ENCODE measurements at places on chromosomes 6 and 20.
A peak's percentile ranks its signal among the peaks of the same experiment; 100 is the strongest.

GRCh38 chr20:63530788-63531160, 6.4 kb downstream of the PTK6 start:
- no peak for DNase-seq

DNA sequence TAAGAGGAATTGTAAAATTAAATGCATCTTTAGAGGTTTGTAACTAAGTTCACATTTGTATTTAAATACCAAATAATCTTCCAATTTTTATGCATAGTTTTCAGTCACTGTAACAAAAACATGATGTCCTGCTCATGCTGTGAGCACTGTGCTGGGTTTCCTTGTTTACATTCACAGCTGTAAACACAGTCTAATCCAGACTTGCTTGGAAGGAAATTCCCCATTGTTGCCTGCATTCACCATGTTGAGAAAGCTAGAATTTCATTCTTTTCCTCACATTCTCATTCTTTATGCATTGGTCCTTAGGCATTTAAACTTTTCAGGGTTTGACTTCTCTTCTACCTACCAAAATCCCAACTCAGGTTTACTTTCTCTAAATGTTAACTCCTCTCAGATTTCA, 242.0 kb upstream of the TBX18 start:
- no peak for DNase-seq

DNA sequence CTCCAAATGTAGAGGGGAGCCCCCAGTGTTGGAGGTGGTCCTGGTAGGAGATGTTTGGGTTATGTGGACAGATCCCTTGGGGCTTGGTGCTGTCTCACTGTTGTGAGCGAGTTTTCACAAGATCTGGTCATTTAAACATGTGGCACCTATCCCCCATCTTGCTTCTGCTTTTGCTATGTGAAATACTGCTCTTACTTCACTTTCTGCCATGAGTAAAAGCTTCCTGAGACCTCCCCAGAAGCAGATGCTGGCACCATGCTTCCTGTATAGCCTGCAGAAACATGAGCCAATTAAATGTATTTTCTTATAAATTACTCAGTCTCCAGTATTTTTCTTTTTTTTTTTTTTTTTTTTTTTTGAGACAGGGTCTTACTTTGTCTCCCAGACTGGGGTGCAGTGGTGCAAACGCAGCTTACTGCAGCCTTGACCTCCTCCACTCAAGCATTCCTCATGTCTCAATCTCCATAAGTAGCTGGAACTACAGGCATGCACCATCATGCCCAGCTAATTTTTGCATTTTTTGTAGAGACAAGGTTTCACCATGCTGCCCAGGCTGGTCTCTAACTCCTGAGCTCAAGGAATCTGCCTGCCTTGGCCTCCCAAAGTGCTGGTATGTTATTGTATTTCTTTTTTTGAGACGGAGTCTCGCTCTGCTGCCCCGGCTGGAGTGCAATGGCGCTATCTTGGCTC, 177.1 kb downstream of the ALDH8A1 start:
- no peak for DNase-seq

DNA sequence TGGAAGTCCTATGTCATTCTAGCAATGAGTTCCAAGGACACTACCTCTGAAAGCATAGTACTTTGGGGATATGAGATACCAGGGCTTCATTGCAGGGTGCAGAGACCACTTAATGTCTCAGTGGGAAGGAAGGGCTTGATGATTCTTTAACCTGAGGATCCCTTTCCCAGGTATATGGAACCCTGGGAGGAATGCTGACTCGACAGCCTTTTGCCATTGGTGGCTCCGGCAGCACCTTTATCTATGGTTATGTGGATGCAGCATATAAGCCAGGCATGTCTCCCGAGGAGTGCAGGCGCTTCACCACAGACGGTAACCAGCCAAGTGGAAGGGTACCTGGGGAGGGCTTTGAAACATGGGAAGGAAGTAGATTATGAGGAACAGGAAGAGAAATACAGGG, 4.2 kb downstream of the PSMB9 start:
- no peak for DNase-seq

GRCh38 chr20:22584922-22585785, 782 bp upstream of the FOXA2 start:
- peak; percentile 93 for DNase-seq

- DNase-seq = no peak
Observed at GRCh38 chr6:35647400-35647799, 41.3 kb downstream of the FKBP5 start.

DNA sequence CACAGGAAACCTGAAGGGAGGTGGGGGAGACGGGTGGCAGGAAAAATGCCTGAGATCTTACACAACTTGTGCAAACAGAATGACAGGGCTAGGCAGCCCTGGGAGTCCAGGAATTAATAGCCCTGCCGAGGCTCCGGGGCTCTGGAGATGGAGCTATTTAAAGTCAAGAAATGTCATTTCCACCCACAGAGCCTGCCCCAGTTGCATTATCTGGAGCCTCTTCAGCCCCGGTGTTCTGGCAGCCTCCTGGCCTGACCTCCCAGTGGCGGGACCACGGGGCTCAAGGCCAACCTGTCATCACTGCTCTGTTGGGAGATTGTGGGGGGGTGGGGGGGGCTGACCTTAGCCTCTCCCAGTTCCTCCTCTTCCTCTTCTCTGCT, 28.5 kb upstream of the SCUBE3 start:
- no peak for DNase-seq

- DNase-seq = peak; percentile 58
Observed at GRCh38 chr6:7805850-7806214, 79.9 kb downstream of the BMP6 start.

DNA sequence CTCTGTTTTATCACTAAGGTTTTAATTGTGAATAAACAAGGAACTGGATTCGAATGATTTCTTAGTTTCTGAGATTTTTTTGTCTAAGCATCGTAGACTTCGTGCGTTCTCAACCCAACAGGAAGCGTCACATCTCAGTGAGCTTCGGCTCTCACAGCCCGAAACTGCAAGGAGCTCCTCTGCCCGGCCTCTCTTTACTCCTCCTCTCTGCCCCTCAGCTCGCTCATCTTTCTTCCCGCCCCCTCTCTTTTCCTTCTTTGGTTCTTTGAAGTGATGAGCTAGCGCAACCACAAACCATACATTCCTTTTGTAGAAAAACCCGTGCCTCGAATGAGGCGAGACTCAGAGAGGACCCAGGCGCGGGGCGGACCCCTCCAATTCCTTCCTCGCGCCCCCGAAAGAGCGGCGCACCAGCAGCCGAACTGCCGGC, 480 bp upstream of the NT5E start:
- no peak for DNase-seq

DNA sequence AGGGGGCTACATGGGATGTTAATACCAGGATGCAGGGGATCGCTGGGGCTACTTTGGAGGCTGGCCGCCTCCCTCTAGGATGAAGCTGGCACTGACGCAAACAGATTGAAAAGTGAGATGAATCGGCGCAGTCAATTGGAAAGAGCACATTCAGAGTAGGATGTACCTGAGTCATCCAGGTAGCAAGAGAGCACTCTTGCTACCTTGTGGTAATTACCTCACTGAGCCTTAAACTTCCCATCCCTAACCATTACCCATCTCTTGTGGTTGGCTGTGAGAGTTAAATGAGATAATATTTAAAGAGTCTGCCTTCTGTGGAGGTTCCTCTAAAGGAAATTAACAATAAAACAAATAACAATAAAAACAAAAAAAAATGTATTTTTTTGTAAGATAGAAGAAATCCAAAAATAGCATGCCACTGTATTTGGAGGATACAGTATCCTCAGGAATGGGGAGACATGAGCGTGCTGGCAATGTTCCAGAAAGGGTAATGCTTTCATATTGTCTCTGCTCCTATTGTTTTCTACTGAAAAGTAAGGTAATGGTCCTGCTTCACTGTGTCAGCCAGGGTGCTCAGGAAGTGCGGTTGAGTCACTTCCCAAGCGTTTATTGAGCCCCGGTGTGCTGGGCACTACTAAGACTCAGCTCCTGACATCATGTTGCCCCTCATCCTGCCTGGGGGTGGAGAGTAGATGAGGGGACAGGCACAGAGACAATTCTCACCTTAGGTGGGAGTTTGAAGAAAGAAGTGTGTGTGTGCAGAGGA, 301.1 kb downstream of the EYA4 start:
- no peak for DNase-seq

- no peak for DNase-seq
Observed at GRCh38 chr20:46779831-46780230, 70.4 kb downstream of the SLC2A10 start.

DNA sequence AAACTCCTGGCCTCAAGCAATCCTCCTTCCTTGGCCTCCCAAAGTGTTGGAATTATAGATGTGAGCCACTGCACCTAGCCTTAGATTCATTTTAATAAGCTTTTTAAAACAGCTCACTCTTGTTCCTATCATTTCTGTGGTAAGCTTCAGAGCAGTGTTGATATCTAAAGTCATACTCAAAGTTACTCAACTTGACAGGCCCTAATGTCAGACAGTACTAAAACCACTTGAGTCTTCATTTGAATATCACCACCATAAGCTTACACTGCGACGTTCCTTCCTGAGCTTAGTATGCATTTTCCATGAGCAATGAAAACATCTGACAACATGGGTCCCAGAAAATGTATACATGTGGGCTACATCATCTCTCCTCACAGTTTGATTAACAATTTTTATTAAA, 6.0 kb downstream of the FUCA2 start:
- DNase-seq = no peak

DNA sequence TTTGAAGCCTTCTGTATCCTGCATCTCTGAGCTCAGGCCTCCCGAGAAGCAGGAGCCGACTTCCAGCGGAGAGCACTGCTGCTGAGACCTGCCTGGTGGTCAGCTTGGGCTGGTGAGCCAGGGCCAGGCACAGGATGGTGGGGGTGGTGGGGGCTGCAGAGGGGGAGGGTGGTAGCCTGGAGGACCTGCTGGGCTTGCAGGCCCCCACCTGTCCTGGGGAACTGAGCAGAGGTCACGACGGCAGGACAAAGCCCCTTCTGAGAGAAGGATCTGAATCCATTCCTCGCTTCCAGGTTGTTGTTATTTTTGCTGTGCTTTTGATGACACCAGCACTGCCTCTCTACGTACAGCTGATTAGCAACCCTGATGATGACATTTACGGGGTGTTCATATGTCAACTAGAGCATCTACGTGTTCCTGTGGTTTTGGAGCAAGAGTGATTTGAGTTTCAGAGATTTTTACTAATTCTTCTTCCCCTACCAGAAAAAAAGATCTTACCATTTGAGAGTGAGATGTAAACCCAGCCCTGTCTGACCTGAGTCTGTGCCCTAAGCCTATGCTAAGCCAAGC, 35.7 kb upstream of the CD93 start:
- DNase-seq = no peak

GRCh38 chr6:4486568-4487315, 289.5 kb upstream of the CDYL start:
- no peak for DNase-seq

GRCh38 chr6:5082487-5083306, 2.4 kb upstream of the PPP1R3G start:
- no peak for DNase-seq

- no peak for DNase-seq
Observed at GRCh38 chr6:143539106-143539505, 27.6 kb upstream of the FUCA2 start.

GRCh38 chr6:40735121-40735520, 148.0 kb upstream of the LRFN2 start:
- no peak for DNase-seq

DNA sequence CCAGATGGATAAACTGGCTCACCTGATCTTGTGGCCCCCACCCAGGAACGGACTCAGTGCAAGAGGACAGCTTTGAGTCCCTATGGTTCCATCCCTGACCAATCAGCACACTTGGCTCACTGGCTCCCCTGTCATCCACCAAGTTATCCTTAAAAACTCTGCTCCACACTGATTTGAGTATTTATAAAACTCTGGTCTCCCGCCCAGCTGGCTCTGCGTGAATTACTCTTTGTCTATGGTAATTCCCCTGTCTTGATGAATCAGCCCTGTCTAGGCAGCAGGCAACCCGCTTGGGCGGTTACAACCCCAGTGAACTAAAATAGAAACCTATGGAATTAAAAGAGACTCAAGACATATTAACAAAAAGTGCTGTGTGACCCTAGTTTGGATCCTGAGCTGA, 38.1 kb upstream of the CD83 start:
- no peak for DNase-seq

DNA sequence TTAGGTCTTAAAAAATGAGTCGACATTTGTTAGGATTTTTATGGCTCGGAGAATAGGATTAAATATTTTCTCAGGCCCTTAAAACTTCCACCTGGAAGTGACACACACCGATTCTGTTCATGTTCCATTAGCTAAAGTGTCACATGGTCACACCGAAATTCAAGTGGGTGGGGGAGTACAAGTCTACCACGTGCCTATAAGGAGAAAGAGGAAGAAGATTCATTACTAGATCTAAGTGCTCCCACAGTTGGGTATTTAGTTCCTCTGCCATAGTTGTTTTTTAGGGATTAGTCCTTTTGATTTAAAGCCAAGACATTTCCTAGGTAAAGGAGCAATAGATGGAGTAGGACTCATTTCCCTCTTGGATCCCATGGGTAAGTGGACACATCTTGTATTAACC, 4.9 kb upstream of the TOX2 start:
- DNase-seq = no peak

DNA sequence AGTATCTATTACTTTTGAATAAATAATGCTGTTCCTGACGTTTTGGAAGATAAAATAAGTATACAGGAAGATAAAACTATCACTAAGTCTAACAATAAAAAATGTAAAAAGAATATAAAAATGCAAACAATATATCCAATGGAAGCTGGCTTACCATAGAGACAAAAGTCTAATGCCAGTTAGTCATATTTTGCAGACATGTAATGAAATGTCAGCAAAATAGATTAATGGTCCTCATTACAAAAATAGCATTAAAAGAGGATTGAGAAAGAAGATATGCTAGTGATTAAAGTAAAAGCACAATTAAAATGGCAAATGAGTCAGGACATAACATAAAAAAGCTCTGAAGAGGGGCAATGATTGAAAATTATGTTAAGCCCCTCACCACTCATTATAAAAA, 265.0 kb downstream of the MMUT start:
- no peak for DNase-seq

- no peak for DNase-seq
Observed at GRCh38 chr20:59006864-59007664, at the start of gene CTSZ. Gene CTSZ (minus strand): TSS chr20:59007254. CDS start chr20:59007128, 126 bp downstream.

- DNase-seq = no peak
Observed at GRCh38 chr6:126444659-126445273, 104.9 kb downstream of the CENPW start.

DNA sequence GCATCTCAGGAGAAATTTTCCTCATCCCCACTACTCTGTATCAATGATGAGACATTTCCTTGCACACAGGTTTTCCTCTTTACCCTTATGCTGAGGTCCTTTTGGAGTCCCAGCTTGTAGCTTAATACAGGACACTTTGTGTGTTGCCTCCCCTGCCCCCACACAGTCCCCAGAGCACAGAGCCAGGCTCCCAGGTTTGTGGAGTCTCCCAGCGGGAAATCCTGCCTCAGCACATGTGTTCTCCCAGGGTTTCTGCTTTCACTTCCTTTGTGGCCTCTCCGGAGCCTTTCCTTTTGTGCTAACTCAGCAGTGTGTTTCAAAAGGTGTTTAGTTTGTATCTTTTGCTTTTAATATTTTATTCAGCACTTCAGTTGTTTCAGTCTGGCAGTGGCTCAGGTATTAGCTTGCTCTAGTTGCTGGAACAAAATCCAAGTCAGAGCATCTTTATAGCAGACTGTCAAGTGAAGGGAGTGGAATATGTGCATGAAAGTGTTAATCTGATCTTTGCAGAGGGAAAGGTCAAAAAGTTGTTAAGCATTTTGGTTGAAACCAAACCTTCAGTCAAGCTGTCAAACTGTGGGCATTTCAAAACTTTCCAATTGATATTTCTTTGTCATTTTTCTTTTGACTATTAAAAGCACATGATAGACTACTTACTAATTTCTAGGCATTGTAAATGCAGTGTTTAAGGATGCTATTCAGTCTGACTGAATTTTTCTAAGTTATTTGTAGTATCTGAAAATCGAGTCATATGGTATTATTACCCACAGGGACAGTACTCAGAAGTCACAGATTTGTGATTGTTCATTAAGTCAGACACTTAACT, 8.6 kb downstream of the SNX9 start:
- no peak for DNase-seq

Measured in NCI-H748 treated with DMSO at 0.1 percent for 48 hours (cell line).